Tibial nerve (tissue), 4 donors: ENCODE measurements at places on chromosomes 12 and 14. TPM values are rescaled to one million over a fixed set of nuclear protein-coding genes. Genes with fewer than 3 reads are reported as not detected.

The ATL1 gene
- 13.5 TPM for total RNA-seq

The TRPV4 gene
- total RNA-seq = 3.0 TPM

The RGS6 gene
- total RNA-seq = 57.1 TPM

The GLIPR1L1 gene
- total RNA-seq = not detected

The SERPINA4 gene
- not detected for total RNA-seq

The NID2 gene
- 61.4 TPM for total RNA-seq

The C1R gene
- 1,237 TPM for total RNA-seq

The GALNT16 gene
- total RNA-seq = 8.3 TPM

The DTX1 gene
- 17.3 TPM for total RNA-seq

The COL2A1 gene
- total RNA-seq = not detected

The ETFBKMT gene
- total RNA-seq = 3.1 TPM

The EXOC3L4 gene
- 1.8 TPM for total RNA-seq

The HELB gene
- total RNA-seq = 5.5 TPM

The STON2 gene
- 33.5 TPM for total RNA-seq

The ACRBP gene
- 2.3 TPM for total RNA-seq

The FOXA1 gene
- not detected for total RNA-seq

The GPR65 gene
- total RNA-seq = 1.4 TPM
